ENCODE measurements at places on chromosomes 6 and 20. TPM values are rescaled to one million over a fixed set of nuclear protein-coding genes. Genes with fewer than 3 reads are reported as not detected.
A peak's percentile ranks its signal among the peaks of the same experiment; 100 is the strongest.

DNA sequence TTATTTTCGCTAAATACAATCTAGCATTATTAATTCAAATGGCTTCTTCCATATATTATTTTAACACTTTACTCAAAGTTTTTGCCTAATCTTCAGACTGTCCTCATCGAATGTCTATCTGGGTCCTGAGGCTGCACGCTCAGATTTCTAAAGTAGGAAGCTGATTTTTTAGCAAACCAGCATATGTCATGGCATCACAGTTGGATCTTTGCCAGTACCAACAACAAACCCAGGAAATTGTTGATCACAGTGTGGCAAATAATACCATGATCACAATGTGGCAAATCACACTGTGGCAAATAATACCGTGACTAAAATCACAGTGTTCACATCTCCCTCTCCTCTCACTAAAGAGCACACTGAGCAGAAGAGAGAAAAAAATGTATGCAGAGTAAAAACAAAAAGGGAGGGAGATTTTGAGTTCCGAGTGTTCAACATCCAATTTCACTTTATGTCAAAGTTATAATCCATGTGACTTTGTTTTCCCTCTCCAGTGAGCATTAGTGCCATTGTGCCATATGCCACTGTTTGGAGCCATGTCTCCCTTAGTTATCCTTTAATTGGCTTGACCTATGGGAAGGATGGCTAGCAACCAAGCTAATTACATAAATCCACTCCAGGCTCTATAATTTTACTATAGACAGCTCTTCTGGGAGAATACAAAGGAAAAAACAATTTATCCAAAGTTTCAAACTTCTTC, 1059.6 kb downstream of the HACE1 start:
- DNase-seq: no peak

- peak; percentile 54 for DNase-seq
Observed at GRCh38 chr20:7866285-7866684, 74.0 kb downstream of the HAO1 start.

- DNase-seq: no peak
Observed at GRCh38 chr6:131060311-131060710, 2.7 kb downstream of the EPB41L2 start.

- no peak for DNase-seq
Observed at GRCh38 chr6:132490478-132491204, 22.3 kb downstream of the STX7 start.

GRCh38 chr20:50226093-50226974, 35.7 kb downstream of the CEBPB start:
- DNase-seq: no peak

- no peak for DNase-seq
Observed at GRCh38 chr20:58577139-58577806, 62.1 kb upstream of the APCDD1L start.

DNA sequence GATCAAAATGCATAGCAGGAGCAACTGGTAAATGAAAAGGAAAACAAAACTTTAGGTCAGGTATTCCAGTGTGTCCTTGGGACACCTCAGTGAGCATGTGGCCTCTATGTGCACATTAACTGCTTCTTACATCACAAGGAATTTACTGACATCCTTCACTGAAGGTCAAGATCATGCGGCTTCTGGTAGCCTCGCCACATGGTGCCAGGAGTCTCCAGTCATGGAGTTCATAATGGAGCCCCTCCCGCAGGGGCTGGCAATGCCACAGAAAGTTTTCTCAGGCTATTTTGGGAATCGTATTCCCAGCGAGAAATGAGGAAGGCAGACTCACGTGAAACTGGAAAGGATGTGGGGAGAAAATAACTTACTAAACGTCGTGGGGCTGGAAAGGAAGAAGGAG, 19.7 kb upstream of the SLC22A3 start:
- DNase-seq: no peak

GRCh38 chr6:87661503-87661902, 40.5 kb downstream of the AKIRIN2 start:
- DNase-seq: no peak

DNA sequence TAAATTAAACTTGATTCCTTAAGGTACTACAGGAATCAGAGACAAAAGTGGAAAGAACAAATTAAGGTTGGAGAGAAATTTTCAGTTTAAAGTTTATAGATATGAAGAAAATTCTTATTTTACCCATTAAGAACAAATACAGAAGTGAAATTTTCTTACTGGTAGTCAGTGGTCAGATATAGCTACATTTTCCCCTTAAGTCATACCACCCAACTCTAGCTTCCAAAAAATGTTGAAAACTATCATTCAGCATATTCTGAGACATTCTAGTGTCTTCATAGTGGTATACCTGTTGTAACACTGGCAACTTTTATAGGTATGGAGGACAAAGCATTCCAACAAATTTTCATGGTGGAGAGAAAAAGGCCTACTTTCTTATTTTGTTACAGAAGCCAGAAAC, 15.6 kb upstream of the SUMO4 start:
- no peak for DNase-seq

- peak; percentile 61 for DNase-seq
Observed at GRCh38 chr6:163183806-163184205, 230.7 kb upstream of the QKI start.

DNA sequence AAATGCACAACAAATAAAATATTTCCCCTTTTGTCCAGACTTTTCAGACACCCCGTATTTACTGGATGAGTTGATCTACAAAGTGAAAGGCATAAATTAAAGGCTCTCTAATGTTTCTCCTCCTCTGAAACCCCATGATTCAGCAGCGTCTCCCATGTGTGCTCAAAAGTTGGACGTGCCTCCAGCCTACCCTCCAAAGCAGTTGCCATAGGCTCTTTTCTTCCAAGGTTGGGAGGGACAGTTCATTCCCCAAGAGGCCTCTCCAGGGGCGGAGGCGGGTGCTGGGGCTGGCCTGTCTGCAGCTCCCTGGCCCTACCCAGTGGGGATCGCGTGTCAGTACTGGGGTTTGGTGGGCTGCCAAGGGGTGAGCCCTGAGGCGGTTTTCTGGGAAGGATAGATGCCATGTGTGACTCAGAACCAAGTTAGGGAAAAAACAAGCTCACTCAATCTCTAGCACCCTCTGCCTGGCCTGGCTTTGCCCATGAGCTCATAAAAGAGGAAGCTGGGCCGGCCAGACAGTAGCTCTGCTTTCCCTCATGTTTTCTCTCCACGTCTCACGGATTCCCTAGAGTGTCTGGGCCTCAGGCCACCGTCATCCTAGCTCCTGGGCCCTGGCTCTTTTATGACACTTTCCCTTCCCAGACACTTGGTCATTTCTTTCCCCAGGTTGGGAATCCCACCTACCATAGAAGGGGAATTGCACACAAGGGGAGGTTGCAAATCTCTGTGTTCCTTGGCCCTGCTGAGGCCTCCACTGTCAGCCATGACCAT, 8.0 kb upstream of the IER3 start:
- peak; percentile 78 for DNase-seq

DNA sequence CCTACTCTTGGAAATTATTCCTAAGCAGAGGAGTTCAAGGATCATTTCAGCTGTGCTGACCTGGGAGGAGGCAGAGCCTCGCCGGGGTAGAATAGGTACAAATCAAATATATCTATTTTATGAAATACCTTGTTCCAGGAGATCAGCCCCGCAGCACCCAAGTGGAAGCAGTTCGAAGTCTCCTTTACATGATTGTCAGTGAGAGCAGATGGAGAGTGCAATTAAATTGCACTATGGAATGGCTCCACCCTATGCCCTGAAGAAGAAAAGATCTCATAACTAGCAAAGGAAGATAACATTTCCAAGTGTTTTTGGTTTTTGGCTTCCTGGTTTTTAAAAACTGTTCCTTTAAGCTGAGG, 31.4 kb downstream of the DUSP22 start:
- no peak for DNase-seq

DNA sequence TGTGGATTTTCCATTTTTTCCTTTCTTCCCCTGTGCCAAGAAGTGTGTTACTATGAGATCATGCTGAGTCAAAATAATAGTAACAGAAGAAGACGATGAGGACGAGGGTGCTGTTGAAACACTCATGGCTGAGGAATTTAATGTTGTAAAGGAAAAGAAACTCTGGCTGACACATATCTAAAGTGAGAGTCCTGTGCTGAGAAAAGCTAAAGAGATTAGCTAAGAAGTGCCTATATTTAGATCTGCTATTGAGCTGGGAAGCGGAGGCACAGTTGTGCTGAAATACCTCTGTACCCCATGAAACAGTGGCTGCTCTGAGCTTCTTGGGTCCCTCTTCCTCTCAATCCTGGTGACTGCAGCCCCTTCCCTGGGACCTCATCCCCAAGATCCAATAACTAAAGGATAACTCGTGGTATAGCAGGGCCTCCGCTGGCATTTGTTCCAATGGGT, 1.1 kb upstream of the SYTL3 start:
- DNase-seq: no peak

- DNase-seq: peak; percentile 60
Observed at GRCh38 chr6:4510906-4511640, 265.1 kb upstream of the CDYL start.

The PRL gene
- 2.4 TPM for polyA plus RNA-seq

The VSX1 gene
- polyA plus RNA-seq: not detected

The STMND1 gene
- 0.20 TPM for polyA plus RNA-seq

The HTR1B gene
- not detected for polyA plus RNA-seq
